Parietal lobe (tissue), 2 donors: ENCODE measurements at places on chromosomes 2 and 18. TPM values are rescaled to one million over a fixed set of nuclear protein-coding genes. Genes with fewer than 3 reads are reported as not detected.

The DOK6 gene
- 94.5 TPM for total RNA-seq

The APLF gene
- total RNA-seq, result 7.2 TPM

The DSG1 gene
- total RNA-seq, result not detected

The OXER1 gene
- total RNA-seq, result 0.31 TPM

The MC2R gene
- not detected for total RNA-seq

The G6PC2 gene
- total RNA-seq, result not detected

The RIT2 gene
- 30.0 TPM for total RNA-seq

The ARHGAP25 gene
- 1.3 TPM for total RNA-seq

The DNAJC5G gene
- not detected for total RNA-seq

The CASP10 gene
- total RNA-seq, result 2.2 TPM

The SH3BP4 gene
- total RNA-seq, result 14.4 TPM

The FSHR gene
- total RNA-seq, result not detected

The PTPN4 gene
- total RNA-seq, result 181 TPM

The DLGAP1 gene
- 277 TPM for total RNA-seq

The RBM43 gene
- total RNA-seq, result 1.6 TPM

The GLI2 gene
- 6.3 TPM for total RNA-seq

The UNC80 gene
- 40.1 TPM for total RNA-seq
